Stomach (tissue), 19 donors: ENCODE measurements at places on chromosomes 2 and 18. TPM values are rescaled to one million over a fixed set of nuclear protein-coding genes. Genes with fewer than 3 reads are reported as not detected.
A peak's percentile ranks its signal among the peaks of the same experiment; 100 is the strongest.

Gene POTEE
- not detected for total RNA-seq

Gene PPP1CB
- 208 TPM for total RNA-seq

GRCh38 chr2:239538357-239539052 is 137.7 kb upstream of the HDAC4 start:
- DNase-seq, result no peak

DNA sequence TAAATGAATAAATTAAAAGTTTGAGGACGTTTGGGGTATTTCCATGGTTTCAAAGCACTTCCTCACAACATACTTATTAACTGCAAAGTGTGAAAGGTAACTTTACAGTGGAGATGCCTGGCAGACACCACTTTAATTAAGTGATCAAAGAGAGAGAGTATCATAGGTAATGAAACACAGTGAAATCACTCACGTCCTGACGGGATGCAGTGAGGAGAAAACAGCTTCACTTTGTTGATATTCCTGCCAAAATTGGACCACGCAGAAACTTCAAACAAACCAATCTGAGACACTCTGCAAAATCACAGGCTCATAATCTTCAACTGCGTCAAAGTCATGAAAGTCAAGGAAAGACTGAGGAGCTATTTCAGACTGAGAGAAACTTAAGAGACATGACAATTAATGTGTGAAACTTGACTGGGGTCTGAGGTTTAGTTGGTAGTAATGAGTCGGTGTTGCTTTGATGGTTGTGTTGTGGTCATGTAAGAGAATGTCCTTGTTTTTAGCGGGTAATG is 66.0 kb upstream of the ITGB6 start:
- DNase-seq, result no peak

GRCh38 chr2:226467221-226467620 is 332.4 kb downstream of the IRS1 start:
- DNase-seq, result no peak

DNA sequence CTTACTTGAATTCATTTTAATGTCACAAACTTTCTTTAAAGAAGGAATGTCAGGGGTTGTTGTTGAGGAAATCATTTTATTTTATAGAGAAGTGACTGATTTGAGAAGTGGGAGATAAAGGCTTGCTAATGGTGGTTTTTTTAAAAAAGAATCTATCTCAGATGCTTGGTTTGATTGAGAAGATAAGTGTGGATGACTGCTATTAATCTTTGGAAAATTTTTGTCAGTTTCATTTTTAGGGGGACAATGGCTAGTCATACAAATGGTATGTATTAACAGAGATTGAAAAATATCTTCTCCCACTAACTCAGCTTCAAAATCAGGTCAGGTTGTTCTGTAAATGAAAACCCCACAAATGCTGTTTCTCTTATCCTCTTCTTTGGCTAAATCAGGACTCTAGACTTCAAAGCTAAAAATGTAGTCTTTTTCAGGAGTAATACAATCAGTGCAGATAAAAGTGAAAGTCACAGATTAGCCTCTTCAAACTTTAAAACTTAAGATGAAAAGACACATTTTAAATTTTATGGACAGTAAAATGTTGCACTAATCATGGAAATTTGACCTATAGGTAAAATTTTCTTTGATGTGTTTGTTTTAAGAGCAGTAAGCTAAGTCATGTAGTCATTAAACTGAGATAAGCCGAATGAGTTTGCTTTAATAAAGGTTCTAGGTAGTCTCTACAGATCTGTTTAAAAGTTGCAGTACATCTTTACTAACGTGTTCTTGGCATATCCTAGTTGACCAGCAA is 674.2 kb upstream of the VRK2 start:
- DNase-seq, result no peak

- DNase-seq, result no peak
These were observed 141.8 kb downstream of the ACKR3 start for GRCh38 chr2:236711440-236711839.

Gene MOCOS
- total RNA-seq, result 3.5 TPM

DNA sequence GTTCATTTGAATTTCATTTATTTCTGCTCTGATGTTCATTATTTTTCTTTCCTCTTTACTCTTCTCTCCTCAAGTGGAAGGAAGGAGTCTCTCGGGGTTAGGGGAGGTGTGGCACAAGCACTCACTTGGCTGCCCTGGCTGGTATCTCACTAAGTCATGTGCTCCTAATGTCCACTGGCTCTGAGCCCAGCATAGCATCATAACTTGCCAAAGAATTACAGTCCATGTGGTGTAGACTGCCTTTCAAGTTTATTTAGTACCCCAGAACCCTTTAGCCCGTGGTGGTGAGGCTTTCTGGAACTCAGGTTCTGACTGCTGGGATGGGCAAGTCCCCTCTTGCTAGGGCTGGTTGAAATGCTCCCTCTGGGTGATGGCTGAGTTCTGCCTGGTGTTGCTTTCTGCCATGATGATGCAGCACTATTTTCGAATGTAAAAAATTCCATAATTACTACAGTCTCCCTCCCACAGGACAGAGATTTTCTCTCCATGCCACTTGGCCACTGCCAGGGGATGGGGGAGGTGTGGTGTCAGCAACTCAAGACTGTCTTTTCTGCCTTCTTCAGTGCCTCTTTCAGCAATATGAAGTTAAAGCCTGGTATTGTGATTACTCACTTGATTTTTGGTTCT is 22.2 kb downstream of the SPAG16 start:
- peak; percentile 36 for DNase-seq

DNA sequence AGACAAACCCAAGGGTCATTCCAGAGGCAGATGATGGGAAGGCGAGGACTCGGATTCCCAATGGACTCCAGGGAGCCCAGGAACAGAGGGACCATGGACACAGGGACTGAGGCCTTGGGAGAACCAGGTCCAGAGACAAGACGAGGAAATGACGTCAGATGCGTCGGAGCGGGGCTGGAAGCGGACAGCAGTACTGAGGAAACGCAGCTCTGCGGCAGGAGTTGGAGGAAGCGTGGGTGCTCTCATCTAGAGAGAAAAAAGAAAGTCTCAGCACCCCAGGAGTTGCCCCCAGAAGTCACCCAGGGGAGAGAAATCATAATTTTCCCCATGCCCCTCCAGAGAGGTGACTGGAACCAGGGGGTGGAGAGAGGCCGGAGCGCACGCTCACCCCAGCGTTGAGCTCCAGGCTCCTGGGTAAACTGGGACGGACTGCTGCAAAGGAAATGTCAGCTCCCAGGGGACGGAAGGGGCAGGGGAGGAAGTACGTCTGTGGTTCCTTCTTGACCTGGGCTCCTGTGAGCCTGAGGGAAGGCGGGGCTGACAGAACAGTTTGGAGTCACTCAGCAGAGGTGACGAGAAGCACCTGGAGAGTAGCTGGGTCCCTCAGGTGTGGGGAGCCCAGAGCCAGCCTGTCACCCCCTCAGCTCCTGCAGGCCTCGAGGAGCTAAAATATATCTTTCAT is 44.7 kb downstream of the CMPK2 start:
- no peak for DNase-seq

GRCh38 chr2:52454962-52455361 is 1312.6 kb upstream of the CHAC2 start:
- no peak for DNase-seq

Gene RAB31
- 23.5 TPM for total RNA-seq

DNA sequence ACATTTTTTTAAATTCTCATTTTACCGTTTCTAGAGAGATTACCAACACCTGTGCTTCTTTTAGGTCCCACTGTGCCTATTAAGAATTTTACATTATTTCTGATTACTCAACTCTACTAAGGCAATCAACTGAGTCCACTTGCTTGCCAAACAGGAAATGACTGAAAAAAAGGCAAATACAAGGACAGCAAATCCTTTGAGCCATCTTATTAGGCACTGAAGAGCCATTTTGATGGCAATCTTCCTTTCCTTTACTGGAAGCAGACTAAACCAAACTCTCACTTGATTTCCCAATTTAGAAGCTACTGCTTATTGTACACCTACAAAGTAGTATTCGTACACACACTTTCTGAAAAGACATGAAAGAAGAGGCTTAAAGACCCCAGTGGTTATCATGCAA is 121.4 kb upstream of the COL3A1 start:
- no peak for DNase-seq

DNA sequence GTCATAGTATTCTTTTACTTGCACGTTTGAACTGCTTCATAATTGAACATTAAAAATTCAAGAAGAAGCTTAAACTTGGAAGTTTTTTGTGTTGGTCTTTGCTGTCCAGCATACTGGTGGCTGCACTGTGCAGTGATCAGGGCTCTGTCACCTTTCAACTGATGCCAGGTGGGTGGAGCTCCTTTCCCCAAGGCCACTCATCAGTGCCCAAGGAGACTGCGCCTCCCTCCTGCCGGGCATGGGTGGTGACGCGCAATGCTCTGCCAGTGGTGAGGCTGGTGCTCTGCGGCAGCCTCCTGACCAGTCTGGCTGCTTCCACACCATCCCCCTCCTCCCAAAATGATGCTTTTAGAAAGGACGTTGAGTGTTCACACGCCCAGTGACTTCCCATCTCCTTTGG is 16.0 kb upstream of the LDLRAD4 start:
- DNase-seq, result no peak

DNA sequence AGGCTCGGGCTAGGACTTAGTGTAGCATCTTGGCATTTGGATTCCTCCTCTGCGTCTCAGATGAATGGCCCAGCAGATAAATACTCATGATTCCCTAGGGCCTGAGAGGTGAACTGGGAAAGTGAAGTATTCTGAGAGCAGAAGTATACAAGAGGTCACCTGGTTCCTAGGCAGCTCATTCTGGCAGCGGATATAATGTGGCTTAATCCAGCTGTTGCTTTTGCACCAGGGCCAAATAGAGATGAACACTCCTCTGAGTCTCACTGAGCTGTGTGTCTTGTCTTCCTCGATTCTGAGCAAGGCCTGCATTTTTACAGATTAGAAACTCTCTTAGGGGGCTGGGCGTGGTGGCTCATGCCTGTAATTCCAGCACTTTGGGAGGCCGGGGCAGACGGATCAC is 196.1 kb downstream of the SLC4A3 start:
- DNase-seq, result peak; percentile 34

DNA sequence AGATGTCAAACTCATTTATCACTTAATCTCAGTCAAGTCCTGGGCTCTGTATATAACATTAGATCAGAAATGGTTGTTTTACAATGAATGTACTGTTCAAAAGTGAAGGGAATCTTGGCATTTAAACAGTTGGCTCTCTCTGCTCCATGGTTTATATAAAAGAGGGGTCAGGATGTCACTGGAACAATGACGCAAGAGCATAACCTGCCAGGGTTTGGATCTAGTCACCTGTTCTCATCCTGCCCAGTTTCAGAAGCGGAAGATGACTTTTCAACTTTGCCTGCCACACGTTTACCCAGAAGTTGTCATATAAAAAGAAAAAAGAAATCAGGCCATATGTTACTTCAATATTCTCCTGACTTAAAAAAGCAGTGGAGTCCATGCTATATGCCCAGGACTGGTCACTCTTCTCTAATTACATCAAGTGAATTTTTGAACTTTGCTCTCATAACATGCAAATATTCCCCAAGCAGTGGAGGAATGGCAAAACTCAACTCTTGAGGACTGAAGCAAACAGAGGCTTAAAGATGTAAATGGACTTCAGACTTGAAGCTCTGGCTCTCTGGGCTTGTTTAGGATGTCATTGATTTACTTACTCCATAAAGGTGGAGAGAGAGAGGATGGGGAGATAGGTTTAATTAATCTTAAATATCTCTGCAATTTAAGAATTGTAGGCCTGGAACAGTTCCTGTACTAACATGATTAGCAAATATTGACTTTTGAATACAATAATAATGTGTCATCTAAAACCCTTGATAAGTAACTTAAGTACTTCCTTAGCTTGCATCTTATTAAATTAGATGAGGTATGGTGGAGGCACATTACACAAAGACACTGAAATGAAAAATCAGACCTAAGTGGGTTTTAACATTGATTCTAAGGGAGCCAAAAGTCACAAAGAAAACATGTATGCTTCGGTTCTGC is 58.3 kb downstream of the ETAA1 start:
- DNase-seq, result no peak

DNA sequence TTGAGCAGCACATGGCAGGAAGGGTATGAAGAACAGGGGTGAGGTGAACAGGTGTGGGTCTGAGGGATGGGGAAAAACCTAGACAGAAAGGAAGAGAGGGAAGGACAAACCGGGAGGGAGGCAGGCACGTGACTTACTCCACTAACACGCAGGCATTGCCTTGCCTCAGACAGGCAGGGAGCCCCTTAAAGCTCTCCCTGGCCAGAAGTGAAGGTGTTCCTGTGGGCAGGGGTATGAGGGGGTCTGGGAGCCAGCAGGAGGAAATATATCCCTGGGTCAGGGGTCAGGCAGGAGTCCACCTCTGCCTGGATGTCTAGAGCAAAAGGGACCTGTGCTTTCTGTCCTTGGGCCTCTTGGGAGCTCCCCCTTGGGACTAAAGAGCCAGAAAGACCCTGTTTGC is 135.3 kb upstream of the EPAS1 start:
- DNase-seq, result no peak

DNA sequence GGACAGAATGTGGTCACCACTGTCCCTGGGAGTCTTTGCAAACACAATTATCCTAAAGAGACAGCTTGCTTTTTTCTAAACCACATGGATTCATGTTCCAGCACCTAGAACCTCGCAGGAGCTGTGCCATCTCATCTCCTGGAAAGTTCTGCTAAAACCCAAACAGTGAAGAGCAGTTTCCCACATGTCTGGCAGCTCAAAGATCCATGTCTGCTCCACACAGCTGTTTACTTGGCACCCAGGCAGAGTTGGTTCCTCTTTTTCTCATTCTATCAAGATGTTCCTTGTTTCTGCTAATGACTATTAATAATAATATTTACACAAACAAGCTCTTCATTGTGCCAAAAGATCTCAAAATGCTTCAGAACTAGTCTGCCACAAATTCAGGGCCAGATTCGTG is 30.1 kb upstream of the PID1 start:
- DNase-seq, result no peak

Gene LMAN2L
- total RNA-seq, result 17.1 TPM

Gene AGXT
- total RNA-seq, result not detected

DNA sequence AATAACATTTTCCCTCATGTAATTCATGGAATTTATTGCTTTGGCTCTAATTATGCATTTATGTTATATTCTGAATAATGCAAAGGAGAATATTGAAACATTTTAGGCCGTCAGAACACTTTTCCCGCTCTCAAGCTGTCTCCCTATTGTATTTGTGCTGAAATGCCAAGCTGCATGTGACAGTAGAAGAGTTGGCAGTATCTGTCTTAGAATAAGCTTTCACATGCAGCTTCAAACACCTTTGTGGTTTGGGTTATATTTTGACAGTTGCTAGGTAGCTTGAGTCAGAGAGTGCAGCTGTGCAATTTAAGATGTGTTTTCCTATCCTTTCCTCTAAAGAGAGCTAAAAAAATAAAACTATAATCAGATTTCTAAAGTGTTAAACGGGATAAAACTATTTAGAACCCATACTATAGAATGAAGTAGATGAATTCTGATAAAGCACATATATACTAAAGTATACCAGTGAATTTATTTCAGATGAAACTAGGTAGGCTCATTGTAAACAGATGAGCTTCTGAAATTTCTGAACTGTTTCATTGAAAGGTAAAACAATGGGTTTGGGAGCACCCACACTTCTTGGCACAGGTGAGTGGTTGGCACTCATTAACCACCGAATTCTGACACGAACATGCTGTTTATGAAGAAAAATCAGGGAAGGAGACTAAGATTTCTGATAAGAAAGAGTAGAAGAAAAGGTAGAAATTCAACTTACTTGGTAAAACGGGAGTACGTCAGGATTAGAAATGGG is 43.4 kb downstream of the PLCL1 start:
- DNase-seq, result peak; percentile 41
